ENCODE measurements at places on chromosomes 3 and 15. TPM values are rescaled to one million over a fixed set of nuclear protein-coding genes. Genes with fewer than 3 reads are reported as not detected.

GRCh38 chr3:29247088-29247745 lies 33.7 kb upstream of the RBMS3 start:
- no peak for DNase-seq

GRCh38 chr15:31867536-31868442 lies 162.5 kb upstream of the CHRNA7 start:
- DNase-seq = peak; percentile 41

GRCh38 chr15:69126054-69126469 lies 34.4 kb upstream of the GLCE start:
- peak; percentile 35 for DNase-seq

DNA sequence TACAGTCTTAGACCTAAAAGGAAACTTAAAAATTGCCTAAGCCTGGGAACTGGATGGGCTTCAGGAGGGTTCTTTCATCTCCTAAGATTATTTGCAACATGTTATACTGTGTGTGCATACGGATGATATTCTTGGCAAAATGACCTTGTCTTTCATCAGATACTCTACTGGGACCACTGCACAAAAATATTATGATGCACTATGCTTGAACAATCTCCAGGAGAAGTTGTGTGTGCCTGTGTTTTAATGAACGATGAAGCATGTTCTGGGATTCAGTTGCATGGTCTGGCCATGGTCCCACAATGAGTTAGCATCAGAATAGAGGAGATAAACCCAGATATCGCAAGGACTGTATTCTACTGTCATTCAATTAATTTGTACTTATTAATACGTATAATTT lies 68.7 kb downstream of the GAP43 start:
- DNase-seq = no peak

DNA sequence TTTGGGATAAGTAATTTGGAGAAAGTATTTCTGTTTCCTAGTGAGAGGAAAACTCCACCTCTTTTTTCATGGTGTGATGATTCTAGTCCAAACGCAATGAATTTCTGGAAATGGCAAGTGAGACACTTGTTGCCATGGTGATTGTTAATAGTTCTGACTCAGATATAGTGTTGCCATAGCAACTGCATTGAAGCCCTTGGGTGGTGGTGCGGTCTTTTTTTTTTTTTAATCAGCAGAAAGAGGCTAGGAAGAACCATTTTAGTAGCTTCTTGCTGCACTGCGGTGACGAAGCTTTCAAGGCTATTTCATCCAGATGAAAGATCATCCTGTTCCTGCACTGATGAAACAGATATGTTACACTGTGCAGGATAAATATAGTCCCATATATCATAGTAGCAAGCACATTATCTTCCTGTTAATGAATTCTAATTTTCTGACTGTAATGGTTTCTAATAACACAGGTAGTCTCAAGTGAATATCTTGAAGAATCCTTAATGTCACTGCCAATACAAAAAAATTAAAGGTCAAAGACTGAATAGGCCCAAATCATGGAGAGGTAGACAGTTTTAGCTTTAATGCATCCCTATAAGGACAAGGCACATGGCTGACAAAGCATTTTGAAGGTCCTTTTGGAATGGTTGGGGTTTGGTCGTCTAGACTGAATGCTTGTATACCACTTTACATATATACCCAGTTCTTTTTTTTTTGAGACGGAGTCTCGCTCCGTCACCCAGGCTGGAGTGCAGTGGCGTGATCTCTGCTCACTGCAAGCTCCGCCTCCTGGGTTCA lies 125.1 kb upstream of the ZBTB20 start:
- DNase-seq = no peak

ARMC8 gene
- 35.0 TPM for total RNA-seq

GRCh38 chr3:190204200-190204599 lies 83.5 kb upstream of the P3H2 start:
- DNase-seq = no peak

DNA sequence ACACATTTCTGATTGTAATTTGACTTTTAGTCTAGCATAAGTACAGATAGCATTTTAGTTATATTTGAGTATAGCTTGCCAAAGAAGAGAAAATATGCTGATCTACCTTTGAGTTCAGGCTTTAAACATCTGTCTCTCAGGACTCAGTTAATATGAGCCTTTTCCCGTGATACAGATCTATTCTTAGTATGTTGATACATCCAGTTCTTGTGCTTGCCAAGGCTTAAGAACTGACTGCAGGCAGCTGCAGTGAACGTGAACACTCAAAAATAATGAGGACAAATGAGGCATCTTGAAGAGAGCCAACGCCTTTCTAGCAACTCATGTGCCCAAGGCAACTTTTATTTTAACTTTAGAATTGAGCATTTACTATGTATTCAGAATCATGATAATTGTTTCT lies 325.5 kb downstream of the SI start:
- no peak for DNase-seq

HRG gene
- not detected for total RNA-seq

GRCh38 chr3:45462522-45463265 lies 74.3 kb downstream of the LARS2 start:
- DNase-seq = no peak

CLDN11 gene
- 7.2 TPM for total RNA-seq

DNA sequence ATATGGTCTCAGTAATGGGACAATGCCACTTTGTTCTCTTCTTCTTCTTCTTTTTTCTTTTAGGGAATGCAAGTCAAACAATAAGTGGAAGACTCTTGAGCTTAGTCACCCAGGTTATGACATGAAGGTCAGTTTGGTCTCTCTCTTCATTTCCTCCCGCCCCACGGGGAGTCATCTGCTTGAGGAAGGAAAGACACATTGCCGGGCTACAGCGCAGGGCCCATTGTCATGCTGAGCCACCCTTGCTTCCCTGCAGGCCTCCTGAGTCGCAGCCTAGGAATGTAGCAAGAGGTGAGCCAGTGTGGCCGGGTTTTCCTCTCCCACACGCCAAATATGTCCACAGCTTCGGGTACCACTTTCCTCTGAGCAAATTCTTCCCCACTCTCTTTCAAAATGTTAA lies 47.6 kb downstream of the RAP2B start:
- no peak for DNase-seq

- DNase-seq = no peak
Measured at GRCh38 chr3:8727605-8728512, 5.7 kb upstream of the CAV3 start.

FRMD5 gene
- 2.9 TPM for total RNA-seq

GRCh38 chr15:70160803-70161565 lies 63.3 kb upstream of the TLE3 start:
- DNase-seq = no peak

- no peak for DNase-seq
Measured at GRCh38 chr15:66491846-66492245, 5.7 kb downstream of the SNAPC5 start.

DNA sequence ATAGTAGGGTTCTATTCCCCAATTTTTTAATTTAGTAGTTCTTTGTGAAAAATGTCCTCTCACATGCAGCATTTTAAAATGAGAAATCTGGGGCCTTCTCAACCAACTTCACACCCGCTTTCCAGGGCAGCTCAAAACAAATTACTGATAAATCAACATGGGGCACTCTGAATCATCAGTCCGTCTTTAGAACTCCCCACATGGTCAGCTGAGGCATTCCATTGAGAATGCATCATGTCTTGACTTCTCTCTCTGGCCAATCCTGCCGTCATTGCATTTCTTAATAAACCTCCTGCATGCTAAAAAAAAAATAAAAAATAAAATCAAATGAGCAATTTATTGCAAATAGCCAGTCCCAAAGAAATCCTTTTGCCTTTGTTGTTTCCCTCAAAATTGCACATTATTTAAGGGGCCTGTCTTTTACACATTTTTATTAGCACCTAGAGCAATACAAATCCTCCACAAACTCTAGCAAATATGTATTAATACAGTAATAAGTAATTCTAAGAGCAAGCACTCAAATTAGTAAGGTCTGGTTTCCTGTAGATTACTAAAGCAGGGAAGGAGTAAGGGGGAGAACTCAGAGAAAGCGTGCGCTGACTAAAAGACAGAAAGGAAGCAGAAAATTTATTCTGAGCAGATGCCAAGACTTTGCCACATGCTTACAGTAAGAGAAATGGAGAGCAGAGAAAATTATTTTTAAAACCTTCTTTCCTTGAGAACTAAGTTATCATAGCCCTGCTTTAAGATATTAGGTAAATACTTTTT lies 175.7 kb downstream of the TNIK start:
- peak; percentile 24 for DNase-seq

DNA sequence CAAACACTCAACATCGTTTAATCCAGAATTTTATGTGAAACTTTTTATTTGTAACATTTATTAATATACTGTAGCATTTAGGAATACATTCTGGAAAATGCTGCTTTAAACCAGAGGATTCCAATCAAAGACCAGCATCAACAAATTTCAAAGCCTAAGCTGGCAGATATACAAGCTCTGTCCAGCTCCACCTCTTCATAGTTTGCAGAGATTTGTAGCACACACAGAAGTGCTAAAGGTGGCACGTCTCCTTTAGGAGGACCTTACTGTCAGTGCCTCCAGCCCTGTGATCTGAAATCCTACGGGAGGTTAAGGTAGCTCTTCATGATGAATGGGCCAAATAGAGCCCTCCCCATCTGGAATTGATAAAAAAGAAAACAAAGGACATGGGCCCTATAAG lies 329.7 kb upstream of the NECTIN3 start:
- DNase-seq = no peak

GRCh38 chr3:178603735-178604134 lies 67.5 kb downstream of the KCNMB2 start:
- DNase-seq = no peak

DNA sequence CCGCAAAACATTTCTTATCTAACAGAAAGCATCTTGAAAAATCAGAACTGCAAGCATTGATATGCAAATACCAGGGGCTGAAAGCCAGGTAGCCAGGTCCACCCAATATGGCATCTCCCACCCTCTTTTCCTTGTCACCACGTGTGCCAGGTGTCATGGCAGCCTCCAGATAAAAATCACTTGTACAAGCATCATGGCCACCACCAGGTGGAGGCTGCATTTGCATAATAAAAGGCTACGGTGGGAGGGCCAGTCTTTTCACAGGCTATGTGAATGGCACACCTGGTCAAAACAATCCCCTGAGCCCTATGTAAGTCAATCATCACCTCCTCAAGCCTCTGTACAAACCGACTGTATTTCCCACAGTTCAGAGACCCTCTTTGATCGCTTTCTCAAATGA lies 1233.1 kb upstream of the ALCAM start:
- no peak for DNase-seq

PYGO1 gene
- total RNA-seq = 0.30 TPM

ESYT3 gene
- 0.89 TPM for total RNA-seq

DNA sequence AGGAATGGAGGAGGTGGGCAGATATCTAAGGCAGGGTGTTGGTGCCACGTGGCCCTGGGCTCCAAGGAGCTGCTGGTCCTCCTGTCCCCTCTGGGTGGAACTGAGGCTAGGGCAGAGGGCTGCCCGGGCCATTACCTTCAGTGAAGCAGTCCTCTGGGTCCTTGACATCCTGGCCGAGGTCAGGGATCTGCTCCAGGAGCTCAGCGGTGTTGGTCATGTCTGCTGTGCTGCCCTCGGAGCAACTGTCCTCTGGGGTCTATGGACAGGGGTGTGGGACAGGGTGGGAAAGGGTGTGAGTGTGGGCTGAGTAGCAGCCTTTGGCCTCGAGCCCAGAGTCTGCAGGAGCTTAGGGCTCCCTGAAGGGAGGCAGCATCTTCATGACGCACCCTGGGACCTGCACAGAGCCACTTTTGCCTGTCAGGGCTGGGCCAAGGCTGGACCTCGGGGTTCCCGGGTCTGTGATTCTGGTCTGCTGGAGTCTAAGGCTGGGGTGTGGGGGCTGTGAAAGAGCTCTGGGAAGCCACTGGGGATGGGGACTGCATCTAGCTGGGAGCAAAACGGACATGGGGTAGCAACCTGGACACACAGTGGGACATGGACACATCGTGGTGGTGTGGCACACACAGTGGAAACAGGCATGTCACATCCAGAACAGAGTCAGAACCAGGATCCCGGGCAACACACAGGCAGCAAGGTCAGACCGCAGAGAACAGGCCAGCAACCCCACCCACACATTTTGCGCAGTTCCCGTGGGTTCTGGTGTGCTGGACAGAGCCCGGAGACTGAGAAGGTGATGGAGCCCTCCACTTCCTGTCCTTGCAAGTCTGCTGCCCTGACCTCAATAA lies 72.7 kb downstream of the SCN5A start:
- DNase-seq = no peak

DUOXA2 gene
- 48.5 TPM for total RNA-seq

DNA sequence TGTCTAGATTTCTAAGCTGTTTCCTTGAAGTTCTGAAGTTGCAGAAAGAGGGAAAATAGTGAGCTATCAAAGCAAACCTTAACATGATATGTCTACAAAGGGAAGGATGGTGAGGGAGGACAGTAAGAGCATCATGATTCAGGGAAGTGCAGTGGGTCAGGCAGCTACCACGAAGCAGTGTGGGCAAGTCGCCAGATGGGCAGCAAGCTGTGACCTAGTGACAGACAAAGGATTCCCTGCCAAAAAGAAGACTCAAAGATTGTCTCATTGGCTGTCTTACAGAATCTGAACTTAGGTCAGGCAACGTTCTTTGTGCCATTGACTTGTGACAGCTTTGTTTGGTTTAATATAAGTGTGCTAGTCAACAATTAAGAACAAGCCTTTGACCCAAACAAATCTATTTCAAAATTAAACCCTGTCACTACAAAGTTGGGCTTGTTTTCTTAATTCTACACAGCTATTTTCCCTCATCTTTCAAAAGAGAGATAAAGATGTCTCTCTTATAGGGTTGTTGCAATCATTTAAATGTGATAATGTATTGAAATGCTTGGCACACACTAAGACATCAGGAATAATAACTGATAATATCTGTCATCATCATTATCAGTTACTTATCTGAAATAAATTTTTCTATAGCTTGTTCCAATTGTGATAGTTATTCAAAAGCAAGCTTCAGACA lies 153.3 kb downstream of the ECT2 start:
- DNase-seq = no peak

DNA sequence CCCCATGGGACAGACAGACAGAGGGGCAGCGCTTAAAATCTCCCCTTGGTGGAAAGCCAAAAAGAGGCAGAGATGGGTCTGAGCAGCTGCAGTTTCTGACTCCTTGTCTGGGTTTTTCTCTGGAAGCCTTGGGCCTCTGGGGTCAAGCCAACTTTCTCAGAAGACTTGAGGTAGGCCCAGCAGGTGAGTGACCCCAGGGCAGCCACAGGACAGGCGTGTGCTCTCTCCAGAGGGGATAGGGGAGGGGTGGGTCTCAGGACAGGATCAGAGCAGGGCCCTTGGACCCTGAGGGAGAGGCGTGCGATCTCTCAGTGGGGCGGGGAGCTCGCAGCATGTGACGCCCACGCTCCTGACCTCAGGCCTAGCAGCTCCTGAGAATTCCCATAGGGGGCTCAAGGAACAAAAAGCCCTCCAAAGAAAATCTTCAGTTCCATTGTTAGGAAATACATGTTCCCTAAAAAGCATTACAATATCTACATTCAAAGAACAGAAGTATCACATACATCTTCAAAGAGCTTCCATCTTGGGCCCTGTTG lies 34.6 kb upstream of the DUSP7 start:
- DNase-seq = no peak

TNFAIP8L3 gene
- total RNA-seq = 5.3 TPM

ROPN1B gene
- not detected for total RNA-seq

SHF gene
- 8.7 TPM for total RNA-seq

- no peak for DNase-seq
Measured at GRCh38 chr15:69624155-69624520, 171.5 kb downstream of the RPLP1 start.
